H1 (cell line): ENCODE measurements at places on chromosomes 13 and 19. TPM values are rescaled to one million over a fixed set of nuclear protein-coding genes. Genes with fewer than 3 reads are reported as not detected.

DNA sequence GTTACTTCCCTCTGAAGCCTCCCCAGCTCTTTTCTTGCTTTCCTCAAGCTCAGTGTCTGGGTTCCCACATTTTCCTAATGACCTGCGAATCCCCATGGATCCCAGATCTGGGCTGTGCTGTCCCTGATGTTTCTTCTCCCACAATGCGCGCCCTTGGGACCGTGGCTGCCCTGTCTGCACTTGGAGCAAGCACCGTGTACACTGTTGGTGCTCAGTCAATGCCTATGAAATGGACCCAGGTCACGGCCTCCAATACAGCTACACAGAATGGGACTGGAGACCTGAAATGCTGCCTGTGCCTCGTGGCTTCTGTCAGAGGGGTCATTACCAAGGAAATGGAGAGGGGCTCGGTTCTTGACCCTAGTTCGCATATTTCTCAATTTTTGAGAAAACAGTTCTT, 160.1 kb upstream of the SOX1 start:
- peak; percentile 16 for DNase-seq

SIGLEC10 gene
- total RNA-seq: not detected in 2 replicates

- DNase-seq: no peak
Measured at GRCh38 chr13:26442541-26442940, 114.9 kb upstream of the WASF3 start.

PTGIR gene
- not detected in 2 replicates for total RNA-seq

DNA sequence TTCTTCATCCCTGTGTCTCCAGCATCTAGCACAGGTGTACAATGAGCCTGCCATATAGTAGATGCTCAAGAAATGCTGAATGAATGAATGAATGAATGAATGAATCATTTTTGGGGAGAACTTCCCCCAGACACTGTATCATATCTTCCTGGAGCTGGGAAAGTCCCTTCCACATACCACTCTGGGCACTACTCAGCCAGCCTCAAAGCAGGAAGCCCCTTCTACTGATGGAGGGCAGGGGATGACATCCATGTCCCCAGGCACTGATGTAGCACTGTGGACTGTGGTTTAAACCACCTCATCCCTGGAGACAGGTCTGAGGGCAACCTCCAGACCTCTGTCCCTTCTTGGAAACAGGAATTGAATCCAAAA, 4.8 kb downstream of the GNA15 start:
- no peak for DNase-seq

GRCh38 chr13:75832812-75833211, 196.7 kb downstream of the LMO7 start:
- no peak for DNase-seq

NLRP7 gene
- total RNA-seq: 0.91 and 0.96 TPM in 2 replicates

CD177 gene
- 3.4 and 4.2 TPM in 2 replicates for total RNA-seq

KLF1 gene
- total RNA-seq: 0.59 and 0.84 TPM in 2 replicates

RYR1 gene
- 10.7 and 11.8 TPM in 2 replicates for total RNA-seq

DNA sequence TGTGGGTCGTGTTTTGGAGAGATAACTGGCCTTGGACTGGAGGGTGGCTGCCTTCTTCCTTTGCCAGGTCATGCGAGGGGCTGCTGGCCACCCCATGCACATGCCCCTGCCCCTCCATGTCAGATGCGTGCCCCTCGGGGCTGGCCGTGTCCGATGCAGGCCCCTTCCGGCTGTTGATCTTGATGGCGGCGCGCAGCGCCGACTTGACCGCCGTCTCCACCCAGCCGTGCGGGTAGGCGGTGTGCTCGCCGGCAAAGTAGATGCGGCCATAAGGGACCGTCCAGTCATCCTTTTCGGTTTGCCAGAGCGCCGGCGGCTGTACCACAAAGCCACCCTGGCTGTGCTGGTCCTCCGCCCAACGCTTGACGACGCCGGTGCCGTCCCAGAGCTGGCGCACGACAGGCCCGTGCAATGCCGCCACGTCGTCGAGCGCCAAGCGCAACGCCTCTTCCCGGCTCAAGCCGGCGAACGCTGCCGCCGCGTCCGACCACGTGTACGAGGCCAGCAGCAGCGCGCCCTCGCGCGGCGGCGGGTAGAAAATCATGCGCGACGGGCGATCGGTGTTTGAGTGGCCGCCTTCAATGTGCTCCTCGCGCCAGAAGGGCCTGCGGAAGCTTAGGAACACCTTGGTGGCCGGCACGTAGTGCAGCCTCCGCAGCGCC, 6.9 kb downstream of the IL4I1 start:
- peak; percentile 88 for DNase-seq

- DNase-seq: no peak
Measured at GRCh38 chr13:36275190-36276002, 22.2 kb downstream of the CCDC169 start.

DNA sequence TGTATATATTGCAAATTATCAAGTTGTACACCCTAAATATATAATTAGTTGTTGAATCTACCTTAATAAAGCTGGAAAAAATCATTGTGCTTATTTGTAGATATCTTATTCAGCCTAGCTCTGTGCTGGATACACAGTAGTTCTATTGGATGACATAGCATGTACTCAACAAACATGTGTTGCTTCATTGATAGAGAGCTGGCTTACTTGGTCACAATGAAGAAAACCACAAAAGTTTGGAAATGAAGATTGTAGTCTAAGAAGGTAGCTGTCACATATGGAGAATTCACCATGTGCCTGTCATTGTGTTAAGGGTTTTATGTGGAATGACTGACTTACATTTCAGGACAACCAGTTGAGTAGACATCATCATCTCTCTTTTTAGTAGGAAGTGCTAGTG, 278.9 kb downstream of the LMO7 start:
- no peak for DNase-seq

DNA sequence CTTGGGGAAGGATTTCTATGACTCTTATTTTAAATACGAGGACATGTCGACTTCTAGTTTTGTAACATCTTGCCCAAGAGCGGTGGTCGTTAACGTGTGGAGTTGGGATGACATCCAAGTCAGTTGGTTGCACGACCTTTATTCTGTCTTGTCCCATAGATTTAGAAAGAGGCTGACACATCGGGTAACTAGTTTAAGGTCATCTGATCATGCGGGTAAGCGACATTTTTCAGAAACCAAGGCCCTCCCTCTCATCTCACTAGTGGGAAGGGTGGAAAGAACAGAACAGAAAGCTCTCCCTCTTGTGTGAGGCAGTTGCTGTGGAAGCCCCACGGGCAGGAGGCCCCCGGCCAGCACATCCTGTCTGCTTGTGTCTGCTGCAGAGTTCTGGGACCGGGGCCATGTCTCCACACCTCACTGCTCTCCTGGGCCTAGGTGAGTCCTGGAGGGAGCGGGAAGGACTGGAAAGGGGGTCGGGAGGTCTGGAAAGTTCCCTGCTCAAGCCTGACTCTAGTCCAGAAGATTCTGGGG, at the start of gene LAIR2:
Gene LAIR2, plus strand, starts transcription at position 314 of the 531 bp plus-strand sequence. Its CDS starts 88 bp downstream, at position 402.
- no peak for DNase-seq

GRCh38 chr19:14000691-14001375, 5.3 kb downstream of the RFX1 start:
- DNase-seq: no peak

DNA sequence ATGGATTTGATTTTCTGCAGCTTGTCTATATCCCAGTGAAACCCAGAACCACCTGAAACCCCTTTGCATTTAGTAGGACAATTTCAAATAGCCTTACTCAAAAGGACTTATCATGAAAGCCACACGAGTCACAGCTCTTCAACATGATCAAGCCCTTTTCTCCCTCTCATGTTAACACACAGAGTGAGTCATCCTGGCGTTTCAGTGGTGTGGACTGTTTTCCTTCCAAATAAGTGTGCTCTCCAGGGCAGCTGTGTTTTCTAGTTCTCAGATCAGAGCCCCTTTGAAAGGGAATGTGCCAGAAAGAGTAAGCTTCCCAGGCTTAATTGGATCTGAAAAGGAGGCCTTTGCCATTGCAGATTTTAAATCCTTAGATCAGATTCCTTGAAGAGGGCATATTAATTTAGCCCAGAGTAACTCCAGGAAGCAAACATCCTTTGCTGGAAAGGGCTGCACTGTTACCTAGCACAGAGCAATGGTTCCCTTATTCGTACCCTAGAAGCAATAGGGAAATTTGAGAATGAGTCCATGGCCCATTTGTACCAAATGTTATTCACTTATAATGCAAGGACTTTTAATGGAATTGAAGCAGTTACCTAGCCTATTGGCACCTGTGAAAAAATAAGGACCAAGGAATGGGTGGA, 51.3 kb downstream of the ERICH6B start:
- no peak for DNase-seq

ACER1 gene
- total RNA-seq: not detected in 2 replicates

AKAP11 gene
- total RNA-seq: 21.7 and 21.9 TPM in 2 replicates

GRCh38 chr13:51945149-51945548, 66.1 kb downstream of the ATP7B start:
- no peak for DNase-seq

ADGRE1 gene
- not detected in 2 replicates for total RNA-seq

- DNase-seq: no peak
Measured at GRCh38 chr13:53167561-53167960, 138.9 kb downstream of the OLFM4 start.

DNA sequence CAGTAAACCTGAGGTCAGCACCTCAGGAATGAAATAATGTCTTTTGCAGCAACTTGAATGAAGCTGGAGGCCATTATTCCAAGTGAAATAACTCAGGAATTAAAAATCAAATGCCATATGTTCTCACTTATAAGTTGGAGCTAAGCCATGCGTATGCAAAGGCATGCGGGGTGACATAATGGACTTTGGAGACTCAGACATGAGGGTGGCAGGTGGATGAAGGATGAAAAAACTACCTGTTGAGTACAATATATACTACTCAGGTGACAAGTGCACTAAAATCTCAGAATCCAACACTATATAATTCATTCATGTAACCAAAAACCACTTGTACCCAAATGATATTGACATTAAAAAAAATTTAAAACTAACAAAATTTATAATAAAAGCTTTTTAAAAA, 1416.9 kb downstream of the UQCRFS1 start:
- DNase-seq: no peak

SIGLEC8 gene
- not detected in 2 replicates for total RNA-seq

- DNase-seq: no peak
Measured at GRCh38 chr19:10228920-10229319, 2.2 kb downstream of the S1PR2 start.

DNA sequence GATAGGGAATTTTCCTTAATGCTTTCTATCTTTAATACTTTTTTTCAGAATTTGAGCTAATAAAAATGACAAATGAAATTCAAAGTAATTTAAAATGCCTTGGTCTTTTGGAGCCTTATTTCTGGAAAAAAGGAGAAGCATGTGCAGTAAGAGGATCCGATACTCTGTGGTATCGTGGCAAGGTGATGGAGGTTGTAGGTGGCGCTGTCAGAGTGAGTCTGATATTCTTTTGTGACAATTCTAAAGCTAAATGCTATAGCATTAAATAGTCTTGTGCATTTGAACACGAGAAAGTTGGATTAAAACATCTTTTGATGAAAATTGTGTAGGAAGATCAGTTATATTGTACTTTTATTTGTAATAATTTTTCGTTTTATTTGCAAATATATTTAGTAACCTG, 95.0 kb downstream of the RNF17 start:
- no peak for DNase-seq

- DNase-seq: no peak
Measured at GRCh38 chr19:32823747-32824102, 45.8 kb downstream of the SLC7A9 start.

RGS9BP gene
- 0.26 and 0.33 TPM in 2 replicates for total RNA-seq

MEIOSIN gene
- total RNA-seq: not detected in 2 replicates

DNA sequence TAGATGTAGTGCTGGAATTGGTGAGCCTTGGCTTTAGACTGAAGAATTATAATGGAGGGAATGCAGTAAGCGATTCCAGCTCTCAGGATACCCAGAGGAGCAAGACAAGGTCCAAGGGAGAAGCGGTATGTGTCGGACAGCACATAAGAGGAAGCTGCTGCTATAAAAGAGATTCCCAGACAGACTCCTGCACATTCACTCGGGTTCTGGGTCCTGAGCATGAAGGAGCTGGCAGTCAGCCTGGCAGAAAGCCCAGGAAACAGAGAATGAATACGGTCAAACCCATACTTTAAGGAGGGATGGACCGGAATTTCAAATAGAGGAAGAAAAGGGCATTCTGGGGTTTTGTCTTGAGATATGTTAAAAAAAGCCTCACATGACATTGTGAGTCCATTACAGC, 308.3 kb downstream of the DNAJC15 start:
- DNase-seq: no peak

SIGLECL1 gene
- not detected in 2 replicates for total RNA-seq

LHB gene
- total RNA-seq: not detected in 2 replicates

ZNF582 gene
- 3.8 and 5.8 TPM in 2 replicates for total RNA-seq

IL4I1 gene
- 0.67 and 0.76 TPM in 2 replicates for total RNA-seq

DNA sequence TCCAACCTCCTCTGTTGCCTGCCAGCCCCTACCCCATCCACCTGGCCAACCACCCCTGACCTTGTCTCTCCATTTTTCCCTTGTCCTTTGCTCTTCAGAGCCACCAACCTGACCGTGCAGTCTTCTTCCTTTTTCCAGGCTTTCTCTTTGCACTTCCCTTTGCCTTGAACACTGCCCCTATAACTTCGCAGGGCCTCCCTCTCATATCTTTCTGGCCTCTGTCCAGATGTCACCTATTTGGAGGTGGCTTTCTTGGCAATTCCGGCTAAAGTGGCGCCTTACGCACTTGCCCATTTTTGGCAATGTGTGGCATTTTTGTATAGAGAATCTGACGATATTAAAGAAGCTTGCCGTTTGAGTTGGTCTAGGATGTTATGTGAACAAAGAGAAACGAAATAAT, 844 bp downstream of the ZNF543 start:
- DNase-seq: no peak

PROZ gene
- total RNA-seq: not detected in 2 replicates

DNA sequence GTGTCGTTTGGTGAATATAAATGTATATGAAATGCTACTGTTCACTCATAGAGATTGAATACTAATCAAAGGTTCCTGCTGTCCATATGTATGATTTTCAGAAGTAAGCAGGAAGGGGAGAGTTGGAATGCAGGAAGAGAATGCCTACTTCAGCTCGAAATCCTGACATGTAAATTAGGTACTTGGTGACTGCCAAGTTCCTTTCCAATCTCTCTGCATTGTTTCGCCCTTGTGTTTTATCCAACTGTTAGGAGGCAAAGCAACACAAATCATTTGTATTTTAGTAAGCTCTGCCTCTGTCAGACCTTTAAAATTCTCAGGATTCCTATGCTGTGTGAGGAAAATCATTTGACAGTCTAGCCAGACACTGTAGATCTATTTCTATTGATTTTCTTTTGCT, 9.0 kb downstream of the STARD13 start:
- no peak for DNase-seq

GRCh38 chr19:19653597-19654147, 9.8 kb downstream of the ATP13A1 start:
- no peak for DNase-seq

DNA sequence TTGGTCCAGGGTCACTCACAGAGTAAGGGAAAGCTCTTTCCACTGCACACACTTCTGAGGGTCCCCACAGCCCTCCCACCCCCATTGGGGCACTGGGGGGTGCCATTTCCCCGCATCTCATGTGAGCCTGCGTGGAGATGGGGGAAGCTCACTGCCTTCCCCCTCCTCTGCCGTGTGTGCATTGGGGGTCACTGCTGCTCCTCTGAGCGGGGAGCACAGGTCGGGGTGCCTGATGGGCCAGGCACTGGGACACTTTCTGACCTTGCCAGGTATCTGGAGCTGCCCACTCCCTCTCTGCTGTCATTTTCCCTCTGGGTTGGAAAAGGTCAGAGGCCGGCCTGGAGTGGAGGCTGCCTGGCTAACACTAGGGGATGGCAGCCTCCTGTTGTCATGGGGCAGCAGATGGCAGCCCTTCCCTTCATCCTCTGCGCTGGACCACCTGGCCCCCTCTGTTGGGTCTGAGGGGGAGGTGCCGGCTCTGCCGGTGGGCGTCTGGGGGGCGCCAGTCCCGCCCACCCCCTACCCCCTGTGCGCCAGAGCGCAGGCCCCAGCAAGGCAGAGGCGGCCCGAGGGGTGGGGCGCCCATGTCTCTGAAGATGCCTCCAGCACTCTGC, 9.1 kb downstream of the SSBP4 start:
- no peak for DNase-seq

NDUFA11 gene
- total RNA-seq: 205 and 206 TPM in 2 replicates

NKPD1 gene
- 0.38 and 0.39 TPM in 2 replicates for total RNA-seq
